Aorta (tissue), 5 donors: ENCODE measurements at places on chromosomes 1 and 21. TPM values are rescaled to one million over a fixed set of nuclear protein-coding genes. Genes with fewer than 3 reads are reported as not detected.

GRCh38 chr1:59973719-59974118 lies 47.1 kb upstream of the CYP2J2 start:
- no peaks in the 10 kb centered on the region for H3K27me3 ChIP-seq
- H3K36me3 ChIP-seq, result no peaks in the 10 kb centered on the region
- DNase-seq, result no peak
- no peaks in the 10 kb centered on the region for H3K4me1 ChIP-seq
- no peak overlapping the region for H3K4me3 ChIP-seq

DNA sequence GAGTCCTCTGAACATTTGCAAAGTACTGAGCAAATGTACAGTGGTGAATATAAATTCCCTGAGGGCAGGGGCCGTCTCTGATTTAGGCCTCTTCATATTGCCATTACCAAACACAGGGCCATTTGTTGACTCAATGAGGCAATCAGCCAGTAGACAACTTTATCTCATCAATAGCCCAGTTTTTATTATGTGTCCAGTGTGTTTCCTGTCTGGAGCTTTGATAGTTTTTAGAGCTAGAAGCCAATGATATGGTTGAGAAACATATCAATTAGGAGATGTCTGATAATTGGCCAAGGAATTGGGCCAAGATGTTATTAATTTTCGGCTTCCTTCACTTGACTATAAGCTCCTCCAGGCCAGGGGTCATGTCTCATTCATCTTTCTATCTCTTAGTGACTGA lies 163.0 kb downstream of the ROR1 start:
- H3K4me3 ChIP-seq, result no peak overlapping the region
- DNase-seq, result no peak
- no peak overlapping the region for H3K27ac ChIP-seq
- H3K36me3 ChIP-seq, result no peaks in the 10 kb centered on the region
- peaks cover 8% of the 10 kb centered on the region for H3K4me1 ChIP-seq

ELF3 gene
- 2.3 TPM for polyA plus RNA-seq

SELENOF gene
- polyA plus RNA-seq, result 153 TPM

- no peaks in the 10 kb centered on the region for H3K27me3 ChIP-seq
- H3K27ac ChIP-seq, result no peak overlapping the region
- H3K4me3 ChIP-seq, result no peak overlapping the region
- H3K4me1 ChIP-seq, result no peaks in the 10 kb centered on the region
- DNase-seq, result no peak
Measured at GRCh38 chr1:20076710-20077461, 6.9 kb downstream of the PLA2G5 start.

GBP6 gene
- polyA plus RNA-seq, result 0.13 TPM

DNA sequence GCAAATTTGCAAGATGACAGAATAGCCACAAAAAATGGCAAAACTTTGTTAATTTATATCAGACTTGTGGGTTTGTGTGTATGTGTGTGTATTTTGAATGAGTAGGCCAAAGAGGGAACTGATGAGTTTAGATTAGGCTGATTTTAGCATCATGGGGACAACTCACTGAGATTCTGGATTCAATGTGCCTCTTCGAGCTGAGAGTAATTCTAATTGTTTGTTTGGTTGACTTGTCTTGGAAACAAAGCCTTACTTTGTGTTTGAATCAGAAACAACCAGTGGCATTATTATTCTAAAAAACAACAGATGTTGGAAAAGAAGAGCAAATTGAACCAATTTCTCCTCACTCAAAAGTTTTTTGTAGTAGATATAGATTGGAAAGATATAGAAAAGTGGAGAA lies 40.5 kb upstream of the C21orf91 start:
- H3K4me1 ChIP-seq, result no peaks in the 10 kb centered on the region
- no peak overlapping the region for H3K4me3 ChIP-seq
- no peaks in the 10 kb centered on the region for H3K36me3 ChIP-seq
- no peak overlapping the region for H3K27ac ChIP-seq

DNA sequence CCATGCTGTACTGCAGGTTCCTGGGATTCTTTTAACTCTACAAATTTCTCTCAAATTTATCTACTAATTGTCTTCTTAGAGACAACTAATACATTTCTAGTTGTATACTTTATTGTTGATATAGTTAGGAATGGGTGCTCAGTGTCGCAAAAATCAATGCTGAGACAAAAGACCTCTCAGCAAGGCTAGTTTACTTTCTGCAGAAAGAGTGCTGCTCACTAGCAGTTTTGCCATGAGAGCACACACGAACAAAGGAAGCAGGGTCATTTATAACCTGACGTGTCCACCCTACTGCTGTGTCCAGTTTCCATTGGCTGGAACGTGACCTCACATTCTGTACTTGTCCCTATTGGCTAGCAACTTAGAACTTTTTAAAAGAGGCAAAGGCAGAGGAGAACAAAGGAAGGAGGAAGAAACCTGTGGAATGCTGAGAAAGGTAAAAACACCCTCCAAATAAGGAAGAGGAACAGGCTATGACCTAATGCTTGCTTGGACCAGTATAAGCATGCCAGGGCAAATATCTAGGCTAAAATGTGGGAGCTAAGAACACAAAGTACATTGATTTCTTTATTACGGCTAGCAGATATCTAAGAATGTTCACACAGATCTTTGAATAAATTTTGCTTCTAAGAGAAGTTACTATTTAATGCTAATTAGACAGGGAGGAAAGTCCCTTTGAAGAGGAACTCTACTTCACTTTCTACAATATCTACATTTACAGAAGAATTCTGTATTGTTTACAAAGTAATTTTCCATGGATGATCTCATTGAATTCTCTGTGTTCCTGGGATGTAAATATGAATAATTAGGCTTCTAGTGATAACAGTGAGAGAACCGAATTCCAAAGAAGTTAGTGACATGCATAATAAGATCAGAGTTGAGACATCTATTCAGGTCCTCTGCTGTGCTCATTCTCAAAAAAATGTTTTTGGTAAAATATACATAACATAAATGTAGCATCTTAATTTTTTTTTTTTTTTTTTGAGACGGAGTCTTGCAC lies 86.0 kb upstream of the MAP10 start:
- no peak overlapping the region for H3K27ac ChIP-seq
- H3K27me3 ChIP-seq, result no peaks in the 10 kb centered on the region
- H3K4me1 ChIP-seq, result no peaks in the 10 kb centered on the region
- no peak overlapping the region for H3K4me3 ChIP-seq
- H3K36me3 ChIP-seq, result no peaks in the 10 kb centered on the region

RNU1-1 gene
- polyA plus RNA-seq, result not detected

DNA sequence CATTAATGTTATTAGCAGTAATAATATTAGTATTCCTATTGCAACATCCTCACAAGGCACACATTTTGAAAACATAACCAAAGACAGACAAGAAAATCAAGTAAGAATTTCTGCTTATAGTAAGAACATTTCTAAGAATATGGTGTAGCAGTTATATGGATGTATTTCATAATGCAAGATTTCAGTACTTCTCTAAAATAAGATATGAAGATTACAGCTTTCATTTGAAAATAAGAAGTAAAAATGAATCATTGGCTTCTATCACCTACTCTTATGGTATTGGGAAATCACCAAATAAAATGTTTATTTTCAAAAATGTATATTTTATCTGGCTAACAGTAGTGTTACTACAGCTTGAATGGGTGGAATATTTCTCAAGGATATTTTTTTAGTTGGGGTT lies 103.8 kb upstream of the USP25 start:
- H3K27me3 ChIP-seq, result no peaks in the 10 kb centered on the region
- no peak overlapping the region for H3K4me3 ChIP-seq
- H3K27ac ChIP-seq, result no peak overlapping the region
- no peaks in the 10 kb centered on the region for H3K36me3 ChIP-seq
- no peaks in the 10 kb centered on the region for H3K4me1 ChIP-seq
- no peak for DNase-seq

TMEM240 gene
- polyA plus RNA-seq, result 15.1 TPM

CDK18 gene
- polyA plus RNA-seq, result 14.8 TPM

PLA2G2F gene
- polyA plus RNA-seq, result 0.03 TPM

TAL1 gene
- 0.77 TPM for polyA plus RNA-seq

- DNase-seq, result no peak
- H3K4me3 ChIP-seq, result no peak overlapping the region
- peaks cover 15% of the 10 kb centered on the region for H3K4me1 ChIP-seq
- no peaks in the 10 kb centered on the region for H3K27me3 ChIP-seq
Measured at GRCh38 chr1:85330711-85331290, 54.4 kb upstream of the BCL10 start.

DNA sequence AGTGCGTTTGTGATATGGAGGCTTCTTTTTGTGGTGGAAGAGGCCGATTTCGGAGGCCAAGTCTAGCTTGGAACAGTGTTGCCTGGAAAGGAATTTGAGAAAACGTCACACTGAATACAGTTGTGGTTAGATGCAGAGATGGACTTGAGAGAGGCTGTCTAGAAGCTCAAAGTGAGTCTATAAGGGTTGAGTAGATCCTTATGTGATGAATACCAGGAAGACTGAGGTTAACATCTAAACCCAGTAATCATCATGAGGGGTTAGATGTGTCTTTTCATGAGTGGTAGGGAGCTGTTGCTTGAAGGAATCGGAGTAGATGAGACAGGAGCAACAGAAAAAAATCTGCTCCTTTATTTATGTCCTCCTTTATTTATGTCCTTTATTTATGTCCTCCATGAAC lies 114.6 kb upstream of the IVNS1ABP start:
- no peaks in the 10 kb centered on the region for H3K27me3 ChIP-seq
- H3K4me3 ChIP-seq, result no peak overlapping the region
- H3K4me1 ChIP-seq, result no peaks in the 10 kb centered on the region
- no peaks in the 10 kb centered on the region for H3K36me3 ChIP-seq
- no peak for DNase-seq

- no peaks in the 10 kb centered on the region for H3K27me3 ChIP-seq
- no peak overlapping the region for H3K4me3 ChIP-seq
- H3K27ac ChIP-seq, result no peak overlapping the region
- no peaks in the 10 kb centered on the region for H3K4me1 ChIP-seq
- no peaks in the 10 kb centered on the region for H3K36me3 ChIP-seq
- no peak for DNase-seq
Measured at GRCh38 chr1:980602-981395, 1.1 kb downstream of the PERM1 start.

- H3K4me1 ChIP-seq, result no peaks in the 10 kb centered on the region
- H3K27ac ChIP-seq, result no peak overlapping the region
- no peak for DNase-seq
- no peak overlapping the region for H3K4me3 ChIP-seq
Measured at GRCh38 chr21:41258617-41259016, 58.0 kb upstream of the FAM3B start.

PCSK9 gene
- polyA plus RNA-seq, result 0.38 TPM

DNA sequence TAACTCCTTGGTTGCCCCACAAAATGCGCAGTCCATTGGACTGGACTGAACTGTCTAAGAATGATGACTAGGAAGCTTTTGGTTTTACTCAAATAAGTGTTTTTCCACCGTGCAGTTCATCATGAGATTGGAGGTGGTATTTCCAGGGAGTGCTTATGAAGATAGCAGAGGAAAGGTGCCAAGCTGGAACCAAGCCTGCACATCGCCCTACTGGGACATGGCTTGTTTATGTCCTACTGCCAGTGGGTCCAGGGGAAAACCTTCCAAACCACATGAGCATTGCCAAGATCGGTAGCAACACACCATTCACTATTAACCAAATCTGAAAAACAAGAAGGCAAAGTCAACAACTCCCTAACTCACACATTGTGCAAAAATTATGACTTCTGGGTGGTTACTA lies 54.7 kb upstream of the DSCAM start:
- H3K27ac ChIP-seq, result no peak overlapping the region
- no peak overlapping the region for H3K4me3 ChIP-seq
- no peaks in the 10 kb centered on the region for H3K36me3 ChIP-seq
- H3K27me3 ChIP-seq, result no peaks in the 10 kb centered on the region

WARS2 gene
- polyA plus RNA-seq, result 7.0 TPM

SYTL1 gene
- polyA plus RNA-seq, result 0.75 TPM

DNA sequence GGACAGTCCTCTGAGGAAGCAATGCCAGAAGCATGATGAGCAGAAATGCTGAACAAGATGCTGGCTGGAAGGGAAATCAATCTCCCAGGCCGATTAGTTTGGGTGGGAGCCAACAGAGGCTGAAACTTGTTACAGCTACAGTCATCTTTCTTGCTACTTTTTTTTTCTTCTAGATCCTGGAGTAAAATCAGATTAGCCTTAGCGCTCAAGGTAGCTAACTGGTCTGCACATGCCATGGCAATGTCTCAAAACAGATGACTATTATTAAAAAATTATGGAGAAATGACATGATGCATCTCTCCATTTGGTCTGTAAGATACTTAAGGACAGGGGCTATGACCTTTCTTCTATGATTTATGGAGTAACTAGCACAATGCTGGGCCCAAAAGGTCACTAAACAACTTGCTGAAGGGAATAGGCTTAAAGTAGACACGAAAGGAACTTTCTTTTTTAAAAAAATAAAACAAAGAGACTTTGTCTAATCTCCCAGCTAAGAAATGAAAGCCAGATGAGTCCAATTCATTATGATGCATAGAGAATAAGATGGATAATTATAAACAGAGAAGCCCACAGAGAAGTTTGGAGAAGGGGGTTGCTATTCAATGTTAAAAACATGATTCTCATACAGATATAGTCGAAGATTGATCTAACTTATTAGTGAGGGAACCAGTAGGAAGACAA lies 42.5 kb downstream of the UTP25 start:
- no peaks in the 10 kb centered on the region for H3K36me3 ChIP-seq
- H3K27ac ChIP-seq, result no peak overlapping the region
- DNase-seq, result no peak
- no peaks in the 10 kb centered on the region for H3K4me1 ChIP-seq
- no peak overlapping the region for H3K4me3 ChIP-seq

GRCh38 chr1:169901115-169901514 lies 7.4 kb upstream of the SCYL3 start:
- DNase-seq, result no peak
- no peak overlapping the region for H3K4me3 ChIP-seq
- no peak overlapping the region for H3K27ac ChIP-seq
- H3K27me3 ChIP-seq, result no peaks in the 10 kb centered on the region
- no peaks in the 10 kb centered on the region for H3K4me1 ChIP-seq

GRCh38 chr21:25412100-25412499 lies 195.2 kb downstream of the MRPL39 start:
- H3K36me3 ChIP-seq, result no peaks in the 10 kb centered on the region
- H3K4me3 ChIP-seq, result no peak overlapping the region
- DNase-seq, result no peak
- H3K4me1 ChIP-seq, result no peaks in the 10 kb centered on the region
- H3K27me3 ChIP-seq, result no peaks in the 10 kb centered on the region

DNA sequence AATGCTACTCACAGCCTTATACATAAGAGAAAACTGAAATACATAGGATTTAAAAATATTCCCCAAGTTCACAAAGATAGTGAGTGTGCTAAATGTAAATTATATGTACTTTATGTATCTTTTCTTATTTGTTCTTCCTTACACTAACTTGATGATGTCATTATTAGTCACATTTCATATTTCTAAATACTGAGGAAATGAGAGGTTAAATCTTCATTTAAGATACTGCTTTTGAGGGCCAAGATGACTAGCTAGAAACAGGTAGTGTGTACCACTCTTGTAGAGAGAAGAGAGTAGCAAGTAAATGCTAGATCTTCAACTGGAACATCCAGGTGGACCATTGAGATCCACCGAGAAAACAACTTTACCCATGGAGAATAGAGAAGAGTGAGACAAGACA lies 29.8 kb downstream of the PYHIN1 start:
- no peaks in the 10 kb centered on the region for H3K27me3 ChIP-seq
- H3K4me3 ChIP-seq, result no peak overlapping the region
- DNase-seq, result no peak
- H3K36me3 ChIP-seq, result no peaks in the 10 kb centered on the region
- no peaks in the 10 kb centered on the region for H3K4me1 ChIP-seq
